DMS79 treated with DMSO at 0.1 percent for 48 hours (cell line): ENCODE measurements at places on chromosomes 7 and 10.

GRCh38 chr10:111972109-111972508, 211.5 kb downstream of the GPAM start:
- no peak for DNase-seq

GRCh38 chr7:35758421-35758820, 42.4 kb upstream of the SEPTIN7 start:
- no peak for DNase-seq

GRCh38 chr10:103969436-103969835, 2.5 kb downstream of the SLK start:
- DNase-seq, result no peak

DNA sequence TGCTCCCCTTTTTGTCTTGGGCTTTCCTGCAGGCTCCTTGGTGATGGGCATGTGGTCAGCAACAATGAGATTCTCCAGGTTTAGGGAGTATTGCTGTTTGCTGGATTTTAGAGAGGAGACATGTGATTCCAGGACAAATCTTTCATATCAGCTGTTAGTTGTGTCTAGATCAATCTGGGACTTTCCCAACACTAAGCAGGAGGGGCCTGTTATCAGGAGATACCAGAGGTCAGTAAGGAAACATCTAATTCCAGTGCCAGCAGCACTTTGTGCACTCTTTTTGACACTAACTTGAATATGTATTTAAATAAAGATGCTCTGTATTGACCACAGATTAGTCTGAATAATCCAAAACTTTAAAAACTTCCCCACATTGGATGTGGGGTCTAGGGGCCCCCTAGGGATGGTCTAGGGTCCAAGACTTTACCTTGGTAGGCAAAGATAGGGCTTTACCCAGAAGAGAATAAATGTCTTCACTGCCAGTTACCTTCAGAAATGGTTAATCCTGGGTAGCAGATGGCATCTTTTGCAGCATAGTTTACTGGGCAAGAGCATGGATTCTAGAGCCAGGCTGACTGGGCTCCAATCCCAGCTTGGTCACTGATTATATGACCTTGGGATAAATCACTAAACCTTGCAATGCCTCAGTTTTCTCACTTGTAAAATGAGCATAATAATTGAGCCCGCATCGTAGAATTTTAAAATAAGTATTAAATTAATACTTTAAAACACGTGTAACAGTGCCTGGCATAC, 6.4 kb upstream of the FIGNL1 start:
- DNase-seq, result no peak

DNA sequence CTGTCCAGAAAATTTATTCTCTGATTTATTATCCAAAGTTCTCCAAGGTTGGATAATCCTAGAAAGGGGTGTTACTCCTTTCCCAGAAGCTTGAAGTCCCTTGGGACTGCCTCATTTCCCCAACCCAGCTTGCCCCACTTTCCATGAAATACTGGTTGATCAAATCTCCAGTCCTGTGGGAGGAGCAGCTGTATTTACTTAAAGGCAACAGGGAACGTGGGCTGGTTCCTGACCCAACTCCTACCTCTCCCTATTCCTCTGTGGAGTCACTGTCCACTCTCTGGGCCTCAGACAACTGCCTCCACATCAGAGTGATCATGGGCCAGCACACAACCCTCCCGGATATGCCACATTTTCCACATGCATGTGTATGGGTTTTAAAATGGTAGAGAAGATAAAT, 166.2 kb upstream of the PRR15 start:
- DNase-seq, result no peak

GRCh38 chr7:128035712-128036111, 4.5 kb upstream of the LRRC4 start:
- peak; percentile 56 for DNase-seq
